ENCODE measurements at places on chromosomes 6 and 20.

DNA sequence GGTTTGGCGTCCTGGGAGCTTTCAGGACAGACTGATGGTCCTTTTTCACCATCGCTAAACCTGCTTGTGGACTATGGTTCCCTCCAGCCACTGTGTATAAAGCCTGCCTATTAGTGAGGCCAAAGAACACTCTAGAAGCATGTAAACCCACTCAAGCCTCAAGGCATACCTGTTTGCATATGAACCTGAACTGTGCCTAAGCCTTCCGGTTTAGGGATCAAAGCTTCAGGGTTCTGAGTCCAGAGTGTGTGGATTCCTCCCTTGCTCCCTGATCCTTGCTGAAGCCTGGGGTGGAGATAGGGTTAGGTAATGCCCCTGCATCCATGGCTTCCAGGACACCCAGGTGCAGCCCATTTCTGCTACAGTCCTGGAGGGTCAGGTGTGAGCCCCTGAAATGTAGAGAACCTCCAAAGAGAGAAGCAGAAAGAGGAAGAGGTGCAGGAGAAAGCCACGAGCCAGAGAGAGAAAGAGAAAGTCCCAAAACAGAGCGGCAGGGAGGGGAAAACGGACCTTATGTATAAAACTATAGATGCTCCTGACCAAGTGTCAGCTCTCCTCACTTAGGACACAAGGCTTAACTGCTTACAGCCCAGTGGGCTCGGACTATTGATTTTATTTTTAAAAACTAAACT, 93.3 kb downstream of the SCML4 start:
- DNase-seq: no peak

DNA sequence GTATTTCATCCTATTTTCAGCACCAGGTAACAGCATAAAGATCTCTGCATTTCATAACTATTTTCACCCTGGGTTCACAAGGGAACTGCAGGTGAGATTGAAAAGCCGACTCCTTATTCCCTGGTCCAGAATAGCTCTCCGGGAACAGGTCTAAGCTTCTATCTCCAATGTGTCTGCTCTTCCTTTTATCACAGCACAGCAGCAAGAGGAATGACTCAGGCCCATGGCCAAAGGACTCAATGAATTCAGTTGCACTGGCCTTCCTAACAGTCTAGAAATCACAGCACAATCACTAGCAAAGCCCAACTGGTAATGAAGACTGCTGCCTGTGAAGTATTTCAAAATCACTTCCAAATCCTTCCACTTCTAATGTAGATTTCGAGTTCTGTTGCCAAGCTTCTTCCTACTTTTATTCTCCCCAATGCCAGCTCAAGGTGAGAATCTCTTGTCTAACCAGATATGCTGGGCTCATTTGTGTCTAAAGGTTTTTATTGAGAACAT, 30.7 kb downstream of the HMGN3 start:
- DNase-seq: no peak

- DNase-seq: no peak
Measured at GRCh38 chr6:96086745-96087144, 71.0 kb downstream of the FUT9 start.

DNA sequence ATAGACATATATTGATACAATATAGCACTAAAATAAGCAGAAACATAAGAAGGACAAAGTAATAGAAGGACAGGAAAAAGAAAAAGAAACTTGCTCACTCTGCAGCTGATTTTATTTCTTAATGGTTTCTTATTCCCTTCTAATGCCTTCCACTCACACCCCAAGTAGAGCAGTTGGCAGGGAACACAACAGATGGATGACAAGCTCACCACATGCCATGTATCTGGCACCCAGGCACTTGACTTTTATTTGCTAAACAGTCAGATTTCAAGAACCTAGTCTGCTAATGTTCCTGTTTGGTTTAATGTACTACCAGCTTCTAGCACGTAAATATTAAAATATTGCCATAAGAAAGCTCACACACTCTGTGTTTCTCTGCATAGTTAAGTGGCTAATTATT, 87.1 kb downstream of the COL19A1 start:
- DNase-seq: no peak

DNA sequence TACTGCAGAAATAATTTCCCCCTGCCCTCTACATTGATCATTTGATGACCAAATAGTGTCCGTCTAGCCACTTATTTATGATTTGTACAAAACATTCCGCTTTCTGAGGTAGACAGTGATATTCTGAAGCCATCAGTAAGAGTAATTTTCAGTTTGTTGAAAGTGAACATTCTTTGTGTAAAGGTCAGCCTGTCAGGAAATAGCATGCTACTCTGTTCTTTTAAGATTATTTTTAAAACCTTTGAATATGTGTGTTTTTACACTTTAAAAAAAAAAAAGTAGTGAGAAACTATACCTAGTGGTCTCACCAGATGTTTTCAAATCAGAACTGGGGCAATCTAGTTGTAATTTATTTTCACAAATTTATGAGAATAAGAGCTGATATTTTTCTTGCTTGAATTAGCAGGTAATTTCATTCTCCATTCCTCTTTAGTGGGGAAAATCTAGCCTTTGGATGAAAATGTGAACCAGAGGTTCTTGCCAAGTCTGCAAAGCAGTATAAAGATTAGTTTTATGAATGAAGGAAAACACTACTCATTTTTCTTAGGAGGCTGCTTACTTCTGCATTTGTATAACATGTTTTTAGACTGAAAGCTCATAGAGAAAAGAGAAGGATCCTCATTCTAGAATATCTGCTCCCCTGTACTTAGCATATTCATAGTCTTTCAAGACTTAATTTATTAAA, 12.1 kb upstream of the REV3L start:
- no peak for DNase-seq

DNA sequence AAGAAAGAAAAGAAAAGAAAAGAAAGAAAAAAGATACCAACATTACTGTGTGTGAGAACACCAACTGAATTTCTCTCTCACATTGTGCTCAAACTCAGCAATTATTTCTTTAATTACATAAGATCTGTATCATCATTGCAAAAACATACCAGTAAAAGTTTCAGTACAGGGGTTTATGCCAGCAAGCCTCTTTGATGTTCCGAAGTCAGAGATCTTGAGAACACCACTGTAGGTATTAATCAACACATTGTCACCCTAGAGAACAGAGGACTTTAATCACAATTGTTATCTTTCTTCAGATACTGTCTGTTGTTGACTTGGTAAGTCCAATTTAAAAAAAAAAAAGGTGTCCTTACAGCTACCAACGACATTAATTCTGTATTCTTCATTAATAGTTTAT, 60.9 kb upstream of the MAP7 start:
- DNase-seq: no peak

GRCh38 chr6:79964607-79965081, 17.3 kb upstream of the ELOVL4 start:
- peak; percentile 20 for DNase-seq

- DNase-seq: peak; percentile 71
Measured at GRCh38 chr6:137709424-137710236, 157.4 kb upstream of the TNFAIP3 start.

DNA sequence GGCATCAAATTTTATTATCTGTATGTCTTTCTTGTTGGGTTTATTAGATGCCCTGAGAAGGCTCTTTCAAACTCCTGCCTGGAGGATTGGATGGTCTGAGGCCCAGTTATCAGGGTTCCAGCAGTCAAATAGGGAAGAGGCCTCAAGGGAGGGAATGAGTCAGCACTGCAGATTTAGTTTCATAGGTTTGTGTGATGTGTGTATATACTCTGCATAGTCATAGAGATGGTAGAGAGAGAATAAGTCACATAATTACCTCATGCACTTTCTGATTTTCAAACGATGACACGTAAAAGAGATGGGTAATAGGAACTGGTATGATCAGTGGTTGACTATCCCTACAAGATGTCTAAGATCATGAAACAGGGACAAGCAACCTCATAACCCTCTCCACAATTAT, 82.1 kb downstream of the ADAT2 start:
- DNase-seq: peak; percentile 31

DNA sequence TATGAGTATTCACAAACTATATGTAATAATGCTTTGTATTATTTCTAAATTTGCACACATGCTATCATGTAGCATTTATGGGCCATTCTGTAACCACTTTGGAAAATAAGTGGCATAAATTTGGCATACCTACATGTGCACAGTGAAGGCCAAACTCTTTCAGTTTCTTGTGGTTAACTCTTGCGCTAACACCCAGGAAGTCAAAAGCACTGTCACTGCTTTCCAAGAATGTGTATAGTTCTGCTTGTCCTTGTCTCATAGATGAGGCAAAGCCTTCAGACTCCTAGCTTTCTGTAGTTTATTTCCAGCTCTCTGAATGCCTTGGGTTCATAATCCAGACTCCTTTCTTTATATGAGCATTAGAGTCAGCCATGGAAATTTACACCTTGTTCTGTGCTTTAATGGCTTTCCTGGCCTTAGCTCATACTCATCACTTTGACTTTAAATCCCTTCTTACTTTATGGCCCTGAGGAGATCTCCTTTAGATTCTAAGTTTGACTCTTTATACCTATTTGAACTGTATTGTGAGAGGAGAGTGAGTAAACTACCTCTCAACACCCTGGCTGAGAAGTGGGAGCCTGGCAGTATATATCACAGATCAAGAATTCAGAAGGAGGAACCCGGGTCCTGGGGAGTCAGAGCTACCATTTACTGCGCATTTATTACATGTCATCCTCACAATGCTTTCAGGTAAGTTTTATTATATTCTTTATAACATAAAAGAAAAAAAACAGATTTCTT, 949 bp upstream of the SLC17A3 start:
- DNase-seq: no peak

DNA sequence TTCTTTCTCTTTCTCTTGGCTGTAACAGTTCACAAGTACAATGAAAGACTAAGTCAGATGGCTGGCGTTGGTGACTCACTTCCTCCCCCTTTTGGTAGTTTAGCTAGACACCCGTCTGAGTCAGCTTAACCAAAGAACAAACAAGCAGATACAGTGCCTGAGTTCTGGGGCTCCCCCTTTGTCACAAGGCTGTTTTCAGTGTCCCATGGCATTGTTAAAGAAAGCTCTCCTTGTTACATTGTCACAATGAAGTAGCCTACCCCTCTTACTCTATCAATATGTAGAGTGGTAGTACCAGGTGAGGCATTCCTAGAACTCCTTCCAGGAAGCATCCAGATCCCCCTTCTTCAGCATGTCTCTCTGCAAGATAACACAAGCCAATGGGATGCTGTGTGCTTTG, 38.6 kb downstream of the KIAA0408 start:
- DNase-seq: peak; percentile 89
